Stimulated activated CD8-positive, alpha-beta memory T cell treated with anti-CD3 and anti-CD28 coated beads, Interleukin-15, amount 100 ng/mL, for 4 hours (primary cell): ENCODE measurements at places on chromosomes 3 and 15.

DNA sequence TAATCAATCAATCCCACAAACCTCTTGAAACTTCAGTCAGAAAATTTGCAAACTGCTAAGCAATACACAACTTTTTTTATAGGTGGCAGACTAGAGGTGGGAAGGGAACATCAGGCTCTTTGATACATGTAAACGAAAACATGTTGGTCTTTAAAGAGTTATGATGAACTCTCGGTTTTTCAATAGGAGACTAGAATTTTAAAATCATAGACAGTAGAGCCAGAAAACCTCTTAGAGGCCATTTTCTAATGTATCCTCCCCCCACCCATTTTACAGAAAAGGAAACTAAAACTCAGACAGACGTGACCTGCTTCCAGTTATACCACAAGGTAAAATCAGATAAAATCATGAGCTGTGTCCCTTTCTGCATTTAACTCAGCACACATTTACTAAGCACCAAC, 179.1 kb upstream of the LPP start:
- no peak for DNase-seq

DNA sequence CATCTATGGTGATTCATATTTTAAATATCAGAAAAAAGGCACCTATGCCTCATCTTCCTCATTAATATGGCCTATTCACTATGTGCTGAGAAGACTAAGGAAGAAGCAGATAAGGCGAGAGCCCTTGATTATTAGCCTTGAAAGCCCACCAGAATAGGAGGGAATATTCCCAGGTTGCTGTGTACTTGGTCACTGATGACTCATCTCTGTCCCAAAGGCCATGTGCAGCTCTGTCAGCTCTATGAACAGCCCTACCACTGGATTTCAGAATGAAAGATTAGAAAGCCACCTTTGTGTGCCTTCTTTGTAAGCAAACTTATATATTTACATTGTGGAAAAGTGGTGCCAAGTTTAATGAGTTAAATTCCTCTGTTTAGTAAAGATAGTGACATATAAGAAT, 211.5 kb downstream of the NFKBIZ start:
- no peak for DNase-seq

- DNase-seq: no peak
Measured at GRCh38 chr15:47384341-47384740, 333.0 kb upstream of the SEMA6D start.

DNA sequence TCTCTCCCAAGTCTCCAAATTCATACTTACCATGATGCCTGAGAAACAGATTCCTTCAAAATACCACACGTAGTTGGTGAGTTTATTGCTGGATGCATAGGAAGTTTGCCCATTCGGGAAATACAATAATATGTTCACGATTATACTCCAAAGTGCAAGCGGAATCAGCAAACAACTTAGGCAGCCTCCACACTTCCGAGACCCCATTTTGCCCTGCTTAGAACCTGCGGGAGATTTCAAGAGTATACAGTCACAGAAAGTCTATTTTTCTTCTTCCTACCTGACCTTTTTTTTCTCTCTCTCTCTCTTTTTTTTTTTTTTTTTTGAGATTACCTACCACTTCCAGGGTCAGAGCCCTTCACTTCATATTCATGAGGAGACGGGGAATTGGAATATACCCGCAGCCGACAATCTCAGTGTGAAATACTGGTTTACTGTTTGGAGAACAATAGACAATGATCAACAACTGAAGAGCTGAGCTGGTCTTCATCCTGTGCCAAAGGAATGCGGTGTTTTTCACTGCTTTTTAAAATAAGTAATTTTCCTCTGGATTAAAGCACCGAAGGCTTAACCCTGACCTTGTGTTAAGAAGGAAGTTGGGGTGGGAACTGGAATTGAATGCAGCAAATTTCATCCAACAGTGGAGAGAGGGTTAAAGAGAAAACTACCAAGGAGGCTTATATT, at the start of gene TM4SF18:
TSS of gene TM4SF18 (minus strand) at position 461 of the 684 bp plus-strand sequence. CDS start at position 207, 254 bp downstream.
- DNase-seq: no peak

GRCh38 chr3:120907659-120908029, 361 bp upstream of the STXBP5L start:
- no peak for DNase-seq
